ENCODE measurements at places on chromosomes 3 and 15.

DNA sequence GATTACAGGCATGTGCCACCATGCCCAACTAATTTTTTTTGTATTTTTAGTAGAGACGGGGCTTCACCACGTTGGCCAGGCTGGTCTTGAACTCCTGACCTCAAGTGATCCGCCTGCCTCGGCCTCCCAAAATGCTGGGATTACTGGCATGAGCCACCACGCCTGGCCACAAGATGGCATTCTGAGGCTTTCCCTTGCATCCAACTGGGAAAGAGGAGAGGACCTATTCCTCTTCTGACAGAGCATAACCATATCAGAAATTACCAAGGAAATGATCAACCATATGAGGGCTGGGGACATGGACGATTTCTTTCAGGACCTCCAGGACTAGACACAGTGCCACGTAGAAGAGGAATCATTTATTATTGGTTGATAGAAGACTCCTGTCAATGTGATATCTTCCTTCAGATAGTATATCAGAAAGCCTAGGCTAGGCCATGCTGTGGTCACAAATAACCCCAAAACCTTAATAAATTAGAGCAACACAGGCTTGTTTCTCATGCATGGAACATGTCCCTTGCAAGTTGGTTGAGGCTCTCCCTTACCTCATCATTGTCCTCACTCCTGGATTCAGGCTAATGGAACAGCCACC lies 372.3 kb upstream of the IL12A start:
- DNase-seq = peak; percentile 55

- DNase-seq = no peak
Observed at GRCh38 chr3:122676759-122677158, 3.9 kb upstream of the PARP14 start.

- DNase-seq = no peak
Observed at GRCh38 chr3:188900421-188900951, 271.3 kb upstream of the TPRG1 start.

DNA sequence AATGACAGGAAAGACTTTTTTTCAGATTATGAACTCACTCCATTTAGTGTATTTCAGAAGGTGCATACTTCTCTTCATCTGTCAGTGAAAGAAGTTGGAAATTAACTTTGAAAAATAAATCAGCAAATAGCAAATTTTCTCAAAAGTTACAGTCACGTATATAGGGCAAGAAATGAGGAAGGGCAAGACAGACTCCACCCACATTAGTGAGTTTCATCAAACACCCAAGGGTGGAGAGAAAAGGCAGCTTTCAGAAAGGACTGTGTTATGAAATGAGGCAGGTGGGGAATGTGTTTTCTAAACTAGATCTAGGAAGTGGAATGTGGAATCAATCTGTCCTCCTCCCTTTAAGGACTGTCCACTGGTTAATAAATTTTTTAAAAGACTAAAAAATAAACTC lies 2.9 kb downstream of the SLC22A13 start:
- no peak for DNase-seq

DNA sequence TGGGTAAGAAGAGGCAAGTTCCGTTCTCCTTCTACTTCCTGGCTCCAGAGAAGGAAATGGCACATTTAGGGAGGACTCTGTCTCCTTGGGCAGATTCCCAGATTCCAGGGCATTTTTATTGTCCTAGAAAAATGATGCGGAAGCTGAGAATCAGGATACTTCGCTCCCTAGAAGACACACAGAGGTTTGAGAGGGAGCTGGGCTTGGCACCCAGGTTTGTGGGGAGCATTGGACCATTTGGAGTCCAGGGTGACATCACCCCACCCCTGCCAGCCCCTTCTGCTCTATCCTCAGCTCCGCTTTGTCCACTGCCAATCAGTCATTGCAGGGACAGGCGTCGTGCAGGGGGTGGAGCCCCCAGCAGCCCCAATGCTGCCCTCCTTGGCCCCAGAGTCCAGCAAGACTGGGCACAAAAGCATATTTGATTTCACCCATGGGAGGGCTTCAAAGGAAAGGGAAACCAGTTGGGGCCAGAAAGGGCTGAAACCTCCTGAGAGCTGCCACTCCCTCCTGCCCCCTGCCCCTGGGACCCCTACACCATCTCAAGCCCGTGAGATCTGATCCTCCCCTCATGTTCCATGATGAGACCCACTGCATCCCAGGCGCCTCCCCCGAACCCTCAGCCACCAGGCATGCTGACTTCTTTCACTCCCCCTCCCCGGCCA lies 129.8 kb upstream of the MEF2A start:
- no peak for DNase-seq

DNA sequence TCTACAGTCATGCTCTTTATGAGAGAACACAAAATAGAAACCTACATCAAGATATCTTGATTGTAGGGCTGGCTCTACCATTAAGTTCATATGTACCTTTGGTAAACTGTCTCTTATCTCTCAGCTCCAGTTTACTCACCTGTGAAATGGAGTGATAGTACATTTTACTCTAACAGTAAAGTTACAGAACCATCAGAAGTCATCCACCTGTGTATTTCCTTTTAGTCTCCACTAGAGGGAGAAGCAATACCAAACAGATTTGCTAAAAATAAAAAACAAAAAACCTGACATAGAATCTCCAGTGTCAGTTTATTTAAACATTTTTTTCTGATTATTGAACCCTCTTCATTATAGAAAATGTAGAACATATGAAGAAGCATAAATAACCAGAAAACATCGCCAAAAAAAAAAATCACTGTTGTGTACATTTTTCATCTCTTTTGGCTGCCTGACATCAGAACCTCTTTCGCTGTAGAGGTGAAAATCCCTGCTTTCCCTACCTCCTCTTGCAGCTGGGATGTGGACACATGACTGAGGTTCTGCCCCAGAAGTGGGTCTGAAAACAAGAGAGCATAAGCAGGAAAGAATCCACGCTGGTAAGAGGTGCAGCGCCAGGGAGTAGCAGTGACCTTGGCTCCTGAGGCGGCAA lies 48.7 kb upstream of the WDR72 start:
- no peak for DNase-seq

GRCh38 chr15:43193710-43194109 lies 8.5 kb downstream of the CCNDBP1 start:
- no peak for DNase-seq

DNA sequence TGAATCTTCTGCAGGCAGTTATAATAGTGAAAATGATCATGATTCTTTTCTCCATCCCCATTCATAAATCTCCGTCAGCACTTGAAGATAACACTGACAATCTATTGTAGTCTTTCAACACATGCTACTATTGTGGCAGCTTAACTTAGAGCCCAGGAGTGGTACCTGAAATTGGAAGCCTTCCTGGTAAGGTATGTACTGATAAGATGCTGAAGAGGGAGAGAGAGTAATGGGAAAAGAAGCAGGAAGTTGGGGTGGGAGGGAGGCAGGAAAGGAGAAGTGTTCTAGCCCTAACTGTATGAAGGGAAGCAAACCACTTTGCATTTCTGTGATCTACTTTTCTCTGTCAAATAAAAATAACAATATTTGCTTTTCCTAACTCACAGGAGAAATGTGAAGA lies 197.4 kb upstream of the RORA start:
- no peak for DNase-seq

- DNase-seq = no peak
Observed at GRCh38 chr3:169965562-169966427, 812 bp upstream of the SEC62 start.

DNA sequence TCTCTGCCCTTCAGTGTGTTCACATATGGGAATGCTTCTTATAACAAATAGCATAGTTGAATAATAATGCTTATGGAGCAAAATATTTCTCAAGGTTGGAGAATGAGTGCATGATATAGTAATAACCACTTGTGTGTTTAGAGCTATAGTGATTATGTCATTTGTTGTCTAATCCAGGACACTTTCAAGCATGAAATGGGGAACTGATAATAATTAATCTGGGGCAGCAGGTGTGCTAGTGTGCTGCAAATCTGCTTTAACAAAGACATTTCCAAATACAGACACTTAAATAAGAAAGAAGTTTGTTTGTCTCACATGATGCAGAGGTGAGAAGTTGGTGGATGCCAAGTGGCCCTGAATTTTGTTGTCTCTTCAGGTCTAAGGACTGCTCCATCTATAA lies 579.3 kb upstream of the GRM7 start:
- DNase-seq = no peak

GRCh38 chr15:80389370-80389769 lies 14.8 kb upstream of the ARNT2 start:
- DNase-seq = no peak

DNA sequence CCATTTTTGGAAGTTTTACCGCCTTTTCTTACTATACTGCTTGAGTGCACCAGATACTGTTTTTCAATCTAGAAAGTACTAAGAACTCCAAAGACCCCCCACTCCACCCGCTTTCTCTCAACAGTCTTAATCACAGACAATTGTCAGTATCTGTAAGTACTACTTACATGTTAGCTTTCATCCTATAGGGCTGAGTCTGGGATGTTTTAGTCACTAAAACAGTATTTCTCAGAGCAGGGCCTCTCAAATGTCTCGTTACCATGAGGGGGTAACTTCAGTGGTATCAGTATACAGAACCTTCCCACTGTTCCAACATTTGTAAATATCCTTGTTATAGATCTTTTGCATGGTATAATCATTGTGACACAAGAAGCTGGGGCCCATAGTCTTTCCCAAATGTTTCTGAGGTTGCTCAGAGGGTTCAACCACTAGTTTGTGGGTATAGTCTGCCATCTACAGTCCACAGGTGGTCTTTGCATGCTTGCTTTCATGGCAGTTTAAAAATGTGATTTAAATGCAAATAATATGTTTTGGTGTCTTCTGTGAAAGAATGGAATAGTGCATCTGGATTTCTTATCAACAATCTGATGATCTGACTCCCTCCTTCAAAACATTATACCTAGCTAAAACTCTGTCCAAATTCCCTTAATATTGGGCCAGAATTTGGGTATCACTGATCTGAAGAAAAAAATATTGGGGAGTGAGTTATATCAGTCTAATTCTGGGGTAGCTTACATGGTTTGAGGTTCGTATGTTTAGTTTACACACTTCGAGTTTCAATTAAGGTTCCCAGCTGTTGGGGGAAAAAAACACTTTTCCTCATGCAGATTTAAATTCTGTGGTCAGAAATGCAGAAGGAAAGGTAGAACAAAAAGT lies 18.0 kb upstream of the DNAJC13 start:
- peak; percentile 40 for DNase-seq

DNA sequence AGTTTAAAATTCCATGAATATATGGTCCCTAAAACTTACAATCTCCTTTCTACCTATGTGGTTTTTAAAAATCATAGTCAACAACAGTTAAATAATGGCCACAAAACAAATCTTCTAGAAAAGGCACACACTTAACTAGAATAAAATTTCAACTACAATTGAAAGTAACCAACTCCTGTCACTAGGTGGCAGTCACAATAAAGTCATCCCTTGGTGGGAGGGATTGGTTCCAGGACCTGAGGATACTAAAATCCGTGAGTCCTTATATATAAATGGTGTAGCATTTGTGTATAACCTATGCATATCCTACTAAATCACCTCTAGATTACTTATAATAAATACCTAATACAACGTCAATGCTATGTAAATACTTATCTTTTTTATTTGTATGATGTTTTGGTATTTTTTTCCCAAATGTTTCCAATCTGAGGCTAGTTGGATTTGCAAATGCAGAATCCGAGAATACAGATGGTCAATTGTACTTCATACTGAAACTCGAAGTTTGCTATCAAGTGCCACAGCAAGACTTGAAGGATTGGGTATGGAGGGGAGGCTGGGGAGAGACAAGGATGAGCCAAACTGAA lies 172.6 kb downstream of the FMN1 start:
- DNase-seq = peak; percentile 35

DNA sequence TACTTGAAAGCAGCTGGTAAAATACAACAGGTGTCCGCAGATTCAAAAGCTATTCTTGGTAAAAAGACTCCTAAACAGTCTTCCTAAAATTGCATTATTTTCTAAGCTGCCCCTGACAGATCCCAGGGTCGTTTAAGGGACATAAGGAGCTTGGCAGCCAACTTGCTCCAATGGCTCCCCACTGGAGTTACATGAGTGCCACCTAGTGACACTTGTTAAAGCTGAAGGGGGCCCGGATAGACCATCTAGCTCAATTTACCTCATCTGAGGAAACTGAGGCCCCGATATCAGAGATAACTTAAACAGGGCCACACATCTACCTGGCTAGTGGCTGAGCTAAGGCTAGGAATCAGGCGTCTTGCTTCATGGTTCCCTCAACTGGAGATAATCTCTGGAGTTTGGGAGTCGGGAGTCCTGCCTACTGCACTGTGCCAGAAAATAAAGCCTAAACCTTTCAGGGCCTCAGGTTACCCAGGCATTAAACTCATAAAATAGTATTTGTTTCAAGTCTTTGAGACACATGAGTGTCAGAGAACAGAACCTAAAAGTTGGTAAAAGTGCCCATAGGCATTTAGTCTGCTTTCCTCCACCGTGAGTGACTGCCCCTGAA lies 6.5 kb upstream of the TBC1D23 start:
- peak; percentile 53 for DNase-seq

DNA sequence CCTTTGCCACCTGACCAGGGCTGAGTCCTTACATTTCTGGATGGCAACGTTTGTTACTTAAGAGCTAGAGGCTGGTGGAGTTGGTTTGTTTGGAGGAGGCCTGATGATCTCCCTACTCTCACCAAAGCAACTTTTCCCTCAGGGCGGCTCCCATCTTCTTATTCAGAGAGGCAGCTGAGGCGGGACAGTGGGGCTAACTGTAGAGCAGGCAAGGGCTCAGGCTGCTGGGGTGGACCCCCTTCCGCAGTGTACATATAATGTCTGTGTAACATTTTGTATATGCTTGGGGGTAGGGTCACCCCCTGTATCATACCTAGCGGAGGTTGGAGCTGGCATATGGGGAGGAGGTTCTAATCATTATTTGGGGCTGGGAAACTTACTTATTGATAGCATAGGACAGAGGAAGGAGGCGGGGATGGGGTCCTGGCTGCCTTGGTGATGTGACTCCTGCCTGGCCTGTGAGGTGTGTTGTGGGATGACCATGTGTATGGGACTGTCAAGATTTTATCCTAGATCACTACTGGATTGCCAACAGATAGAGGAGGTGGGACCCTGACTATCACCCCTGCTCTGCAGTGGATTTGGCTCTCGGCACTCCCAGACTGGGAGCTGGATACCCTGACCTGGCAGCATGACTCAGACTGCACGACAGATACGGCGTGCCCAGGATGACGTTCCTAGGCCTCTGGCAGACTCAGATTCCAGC lies 52.5 kb upstream of the UBE2Q2 start:
- DNase-seq = no peak

- no peak for DNase-seq
Observed at GRCh38 chr15:69664572-69665571, 212.3 kb downstream of the RPLP1 start.

DNA sequence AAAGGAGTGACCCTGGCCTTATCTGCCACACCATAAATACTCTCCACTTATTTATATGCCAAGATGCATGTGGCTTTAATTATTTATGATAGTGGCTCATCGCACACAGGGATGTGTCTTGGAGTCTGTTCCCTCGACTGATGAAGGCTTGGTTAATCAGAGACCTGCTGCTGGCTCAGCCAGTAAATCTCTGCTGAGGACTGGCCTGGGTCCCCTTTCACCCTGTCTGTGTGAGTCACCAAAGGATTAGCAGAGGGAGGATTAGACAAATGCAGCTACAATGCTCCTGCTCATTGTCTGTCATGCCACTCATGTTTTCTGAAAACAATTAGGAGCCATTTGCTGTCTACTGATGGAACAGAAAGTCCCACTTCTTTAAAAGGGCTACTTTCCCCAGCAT lies 226.8 kb downstream of the NTRK3 start:
- no peak for DNase-seq
